Posterior cingulate gyrus (tissue), 11 donors: ENCODE measurements at places on chromosomes 2 and 18.

DNA sequence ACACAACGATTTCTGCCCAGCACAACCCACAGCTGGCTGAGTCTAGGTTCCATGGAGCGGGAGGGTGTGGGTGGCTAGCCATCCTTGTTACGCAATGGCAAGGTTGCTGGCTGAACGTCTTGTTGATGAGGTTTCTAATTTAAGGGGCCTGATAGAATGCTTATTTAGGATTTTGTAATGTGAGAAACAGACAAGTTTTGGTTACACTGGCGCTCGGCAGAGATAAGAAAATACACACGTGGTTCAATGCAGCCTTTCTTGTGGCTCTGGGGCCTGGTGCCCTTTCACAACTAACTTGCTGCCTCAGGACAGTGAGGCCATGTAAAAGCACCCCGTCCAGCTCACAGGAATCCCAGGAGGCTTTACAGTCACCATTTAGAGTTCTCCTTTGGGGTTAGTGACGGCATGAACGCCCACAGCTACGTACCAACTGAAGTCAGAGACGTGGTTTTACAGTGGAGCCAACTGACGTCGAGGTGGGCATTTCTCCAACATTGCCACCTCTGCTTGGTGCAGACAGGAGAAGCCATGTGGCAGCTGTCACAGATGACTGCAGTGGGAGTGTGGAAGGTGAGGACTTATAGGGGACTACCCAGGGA lies 29.7 kb upstream of the PIEZO2 start:
- DNase-seq, result peak; percentile 21

- DNase-seq, result peak; percentile 90
Observed at GRCh38 chr2:126776692-126777619, 121.0 kb downstream of the GYPC start.

DNA sequence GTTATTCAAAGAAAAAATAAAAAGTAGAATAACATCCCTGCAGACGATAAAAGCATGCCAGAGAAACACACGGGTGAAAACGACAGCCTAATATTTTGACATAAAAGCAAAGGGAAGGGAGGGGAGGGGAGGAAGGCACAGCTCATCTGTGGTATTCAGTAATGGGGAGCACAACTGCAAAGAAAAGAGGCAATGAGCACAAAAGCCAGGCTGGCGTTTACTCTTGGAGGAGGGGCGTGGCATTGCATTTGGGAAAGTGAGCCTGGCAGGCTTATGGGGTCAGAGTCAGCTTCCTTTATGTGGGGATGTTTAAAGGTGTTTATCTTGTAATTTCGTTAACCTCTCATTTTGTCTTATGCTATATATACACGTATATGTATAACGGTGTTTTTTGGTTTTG lies 53.2 kb downstream of the STEAP3 start:
- no peak for DNase-seq

DNA sequence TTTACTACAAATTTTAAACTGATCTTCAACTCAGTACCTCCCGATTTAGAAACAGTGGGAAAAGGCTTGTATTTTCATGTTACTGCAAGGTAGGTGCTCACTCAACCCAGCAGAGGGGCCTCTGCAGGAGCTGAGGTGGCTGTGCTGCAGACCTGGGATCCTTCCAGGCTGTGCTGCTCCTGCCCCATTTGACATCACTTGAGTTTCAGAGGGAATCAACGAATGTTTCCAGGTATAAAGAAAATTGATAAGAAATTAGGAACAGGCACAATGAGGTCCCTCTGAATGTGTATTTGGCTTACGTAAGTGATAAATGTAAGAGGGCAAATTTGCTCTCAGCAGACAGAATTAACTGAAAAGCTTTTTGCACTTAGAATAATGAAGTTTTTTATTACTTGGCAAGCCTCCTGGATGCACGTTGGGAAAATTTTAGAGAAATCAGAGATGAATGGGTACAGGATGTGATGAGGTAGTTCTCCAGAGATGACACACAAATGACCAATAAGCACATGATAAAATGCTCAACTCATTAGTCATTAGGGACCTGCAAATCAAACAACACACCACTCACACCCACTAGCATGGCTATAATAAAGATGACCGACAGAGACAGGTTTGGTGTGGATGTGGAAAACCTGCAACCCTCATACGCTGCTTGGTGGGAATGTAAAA lies 114.0 kb downstream of the NOL10 start:
- DNase-seq, result no peak

DNA sequence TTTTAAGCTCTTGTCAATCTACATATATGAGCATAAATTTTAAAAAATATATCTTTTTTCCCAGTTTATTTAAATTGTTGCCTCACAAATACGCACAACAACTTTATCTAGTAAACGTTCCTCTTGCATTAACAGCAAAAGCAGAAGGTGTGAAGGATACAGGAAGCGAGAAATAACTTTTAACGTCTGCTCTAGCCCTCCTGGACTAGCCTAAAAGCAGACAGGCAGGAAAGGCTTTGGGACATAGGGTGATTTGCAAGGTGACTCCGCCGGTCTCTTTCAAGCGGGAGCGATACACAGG lies 434 bp upstream of the DUSP19 start:
- DNase-seq, result no peak

DNA sequence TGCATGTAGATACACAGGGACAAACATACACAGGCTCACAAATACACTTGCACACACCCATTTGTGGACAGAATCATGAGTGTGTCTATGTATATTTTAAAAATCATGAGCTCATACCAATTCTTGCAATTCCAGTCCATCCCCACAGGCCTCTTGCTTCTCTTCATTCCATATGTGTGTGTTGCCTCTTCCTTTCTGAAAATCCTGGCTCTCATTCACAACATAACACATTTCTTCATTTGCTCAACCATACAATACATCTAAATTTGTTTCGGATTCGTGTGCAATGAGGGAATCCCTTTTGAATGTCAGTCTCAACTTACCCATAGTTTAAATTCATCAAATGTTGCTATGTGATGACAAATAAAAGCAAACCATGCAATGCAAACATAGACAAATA lies 51.4 kb downstream of the GNAL start:
- no peak for DNase-seq

GRCh38 chr2:184554736-184555135 lies 43.6 kb upstream of the ZNF804A start:
- DNase-seq, result no peak

DNA sequence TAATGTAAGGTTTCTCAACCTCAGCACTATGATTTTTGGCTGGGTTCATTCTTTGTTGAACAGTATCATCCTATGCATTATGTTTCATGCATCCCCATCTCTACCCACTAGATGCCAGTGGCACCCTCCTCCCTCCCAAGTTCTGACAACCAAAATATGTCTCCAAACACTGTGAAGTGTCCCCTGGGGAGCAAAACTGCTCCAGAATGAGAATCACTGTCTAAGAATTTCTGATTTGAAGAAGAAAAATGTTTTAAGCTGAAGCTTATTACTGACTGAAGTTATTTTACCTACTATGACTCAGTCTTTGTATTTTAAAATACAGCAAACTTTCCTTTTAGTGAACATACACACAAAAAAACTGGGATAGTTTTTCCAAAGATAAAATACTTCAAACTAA lies 3.4 kb downstream of the THADA start:
- DNase-seq, result no peak

DNA sequence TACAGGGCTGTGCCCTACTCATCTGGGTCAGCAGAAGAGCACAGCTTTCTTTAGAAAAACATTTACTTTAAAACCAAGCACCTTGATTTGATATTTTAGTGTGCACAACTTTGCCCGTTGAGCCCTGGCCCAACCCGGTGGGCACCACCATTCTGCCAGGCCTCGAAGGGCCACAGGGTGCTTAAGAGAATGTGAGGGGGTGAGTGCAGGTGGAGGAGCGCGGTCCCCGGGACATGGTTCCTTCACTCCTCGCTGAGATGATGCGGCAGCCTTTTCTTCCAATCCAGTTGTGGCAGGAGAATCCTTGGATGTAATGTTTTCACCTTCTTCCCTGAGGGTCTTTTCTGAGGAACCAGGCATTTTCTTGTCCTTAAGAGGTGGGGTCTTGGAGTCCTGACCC lies 119.0 kb downstream of the RPIA start:
- DNase-seq, result no peak

DNA sequence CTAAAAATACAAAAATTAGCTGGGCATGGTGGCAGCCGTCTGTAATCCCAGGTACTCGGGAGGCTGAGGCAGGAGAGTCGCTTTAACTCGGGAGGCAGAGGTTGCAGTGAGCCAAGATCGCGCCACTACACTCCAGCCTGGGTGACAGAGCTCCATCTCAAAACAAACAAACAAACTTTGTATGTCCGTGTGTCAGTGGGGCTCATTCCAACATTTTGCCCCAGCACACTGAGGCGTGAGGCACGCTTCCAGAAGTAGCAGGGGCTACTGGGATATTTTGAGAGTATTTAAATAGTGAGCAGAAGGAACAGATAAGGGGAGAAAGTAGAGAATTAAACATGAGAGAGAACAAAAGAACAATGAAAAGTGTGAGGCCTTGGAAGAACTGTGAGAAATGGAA lies 83.3 kb upstream of the TANK start:
- DNase-seq, result no peak

GRCh38 chr2:200725596-200725995 lies 86.1 kb upstream of the BZW1 start:
- no peak for DNase-seq

DNA sequence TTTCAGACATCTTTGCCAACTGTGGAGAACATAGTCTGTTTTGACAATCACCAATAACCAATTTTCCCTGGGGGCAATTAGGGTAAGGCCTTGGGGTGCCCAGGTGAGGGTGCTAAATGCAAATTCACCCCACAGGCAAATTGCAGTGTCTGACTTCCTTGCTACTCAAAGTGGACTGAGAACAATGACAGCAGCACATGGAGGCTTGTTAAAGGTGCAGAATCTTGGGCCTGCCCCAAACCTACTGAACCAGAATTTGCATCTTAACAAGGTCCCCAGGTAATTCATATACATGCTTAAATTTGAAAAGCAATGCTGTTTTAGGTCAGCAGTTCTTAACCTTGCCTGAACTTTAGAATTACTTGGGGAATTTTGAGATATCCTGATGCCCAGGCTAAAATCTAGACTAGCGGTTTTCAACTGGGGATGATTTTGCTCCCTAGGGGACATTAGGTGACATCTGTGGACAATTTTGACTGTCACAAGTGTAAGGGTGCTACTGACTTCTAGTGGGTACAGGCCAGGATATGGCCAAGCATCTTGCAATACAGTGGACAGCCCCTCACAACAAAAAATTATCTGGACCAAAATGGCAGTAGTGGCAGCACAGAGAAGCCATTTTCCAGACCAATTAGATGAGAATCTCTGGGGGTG lies 80.2 kb upstream of the GCFC2 start:
- no peak for DNase-seq

GRCh38 chr2:101864426-101864825 lies 127.3 kb upstream of the IL1R2 start:
- DNase-seq, result no peak

- no peak for DNase-seq
Observed at GRCh38 chr18:48640566-48641270, 101.9 kb downstream of the CTIF start.

- DNase-seq, result no peak
Observed at GRCh38 chr2:86189782-86190416, 5.4 kb downstream of the IMMT start.

GRCh38 chr2:98658816-98659490 lies 50.6 kb downstream of the UNC50 start:
- DNase-seq, result no peak

- no peak for DNase-seq
Observed at GRCh38 chr18:40056079-40056692, 1898.8 kb upstream of the PIK3C3 start.

- DNase-seq, result no peak
Observed at GRCh38 chr2:44753552-44754285, 187.8 kb upstream of the SIX3 start.

DNA sequence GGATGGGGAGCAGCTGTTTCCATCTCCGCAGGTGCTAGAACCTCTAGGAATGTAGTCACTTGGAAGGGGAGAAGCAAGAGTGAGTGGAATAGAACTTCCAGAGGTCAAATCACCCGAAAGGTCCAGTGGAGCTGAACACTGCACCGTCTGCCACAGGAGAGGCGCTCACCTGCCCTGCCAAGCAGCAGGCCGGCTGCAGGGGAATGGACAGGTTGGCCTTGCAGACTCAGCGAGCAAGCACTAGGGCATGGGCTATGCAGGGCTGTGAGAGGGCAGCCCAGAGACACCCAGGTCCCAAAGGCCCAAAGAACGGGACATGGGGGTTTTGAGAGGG lies 214.2 kb downstream of the TNS1 start:
- no peak for DNase-seq

DNA sequence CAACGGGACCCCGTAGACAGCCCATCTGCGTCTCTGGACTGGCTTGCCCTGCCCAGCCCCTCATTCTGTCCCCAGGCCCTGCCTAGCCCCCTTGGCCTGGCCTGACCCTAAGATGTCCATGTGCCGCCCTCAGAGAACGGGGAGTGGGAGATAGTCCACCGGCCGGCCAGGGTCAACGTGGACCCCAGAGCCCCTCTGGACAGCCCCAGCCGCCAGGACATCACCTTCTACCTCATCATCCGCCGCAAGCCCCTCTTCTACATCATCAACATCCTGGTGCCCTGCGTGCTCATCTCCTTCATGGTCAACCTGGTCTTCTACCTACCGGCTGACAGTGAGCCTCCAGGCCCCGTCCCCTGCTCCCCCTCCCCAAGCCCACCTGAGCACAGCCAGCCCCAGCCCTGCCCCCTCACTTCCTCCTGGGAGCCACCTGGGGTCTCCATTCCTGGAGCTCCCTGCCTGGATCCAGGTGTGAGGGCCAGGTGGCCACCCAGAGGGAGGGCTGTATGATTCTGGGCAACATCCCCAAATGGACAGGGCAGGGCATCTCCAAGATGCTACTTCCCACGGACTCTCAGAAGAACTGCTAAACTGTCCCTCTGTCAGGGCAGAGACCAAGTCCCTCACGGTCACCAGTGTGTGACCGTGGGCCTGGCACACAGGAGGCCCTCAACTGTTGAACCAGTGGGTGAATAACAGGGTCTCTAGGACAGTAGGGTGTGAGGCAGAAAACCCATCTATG lies 4.0 kb downstream of the CHRND start:
- no peak for DNase-seq

- no peak for DNase-seq
Observed at GRCh38 chr2:71513721-71514120, 60.4 kb downstream of the DYSF start.

DNA sequence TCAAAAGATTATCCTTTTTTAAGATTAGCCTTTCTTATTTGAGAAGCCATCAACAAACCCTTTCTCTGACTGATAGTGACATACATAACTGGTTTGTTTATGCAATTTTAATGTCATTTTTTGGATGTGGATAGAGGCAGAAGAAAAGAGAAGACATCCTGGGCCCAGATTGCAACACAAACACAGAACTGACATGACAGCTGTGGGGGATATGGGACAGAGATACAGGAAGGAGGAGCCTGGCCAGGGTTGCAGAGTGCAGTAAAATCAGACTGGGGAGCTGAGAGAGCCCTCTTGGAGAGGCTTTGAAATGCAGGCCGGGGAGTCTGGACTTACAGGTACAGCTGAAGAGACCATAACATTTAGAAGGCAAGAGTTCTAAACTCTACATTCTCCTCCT lies 65.1 kb downstream of the SIGLEC15 start:
- no peak for DNase-seq

GRCh38 chr2:240567137-240567871 lies 980 bp upstream of the RNPEPL1 start:
- peak; percentile 88 for DNase-seq

GRCh38 chr2:225290757-225291400 lies 108.6 kb upstream of the NYAP2 start:
- DNase-seq, result no peak

- no peak for DNase-seq
Observed at GRCh38 chr18:74613381-74613780, 15.7 kb downstream of the ZNF407 start.

- DNase-seq, result no peak
Observed at GRCh38 chr2:60623040-60623439, 69.6 kb upstream of the BCL11A start.

GRCh38 chr2:58851598-58851997 lies 610.5 kb upstream of the FANCL start:
- DNase-seq, result no peak
